ENCODE measurements at places on chromosomes 7 and 10.

DNA sequence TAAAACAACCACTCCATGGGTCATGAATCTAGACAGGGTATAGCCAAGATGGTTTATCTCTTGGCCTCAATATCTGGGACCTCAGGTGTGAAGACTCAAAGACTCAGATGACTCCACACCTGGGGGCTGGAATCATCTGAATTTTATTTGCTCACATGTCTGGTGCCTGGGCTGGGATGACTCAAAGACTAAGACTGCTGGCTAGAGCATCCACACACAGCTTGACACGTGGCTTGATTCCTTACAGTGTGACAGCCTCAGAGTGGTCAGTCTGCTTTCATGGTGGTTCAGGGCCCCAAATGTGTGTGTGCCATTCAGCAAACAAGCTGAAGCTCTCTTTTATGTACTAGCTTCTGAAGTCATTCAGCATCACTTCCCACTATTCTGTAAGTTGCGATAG, 333.7 kb downstream of the RNLS start:
- H3K36me3 ChIP-seq = no peaks in the 10 kb centered on the region
- no peaks in the 10 kb centered on the region for H3K27me3 ChIP-seq
- peaks cover 3% of the 10 kb centered on the region for H3K4me1 ChIP-seq

- no peaks in the 10 kb centered on the region for H3K27me3 ChIP-seq
- peaks cover 15% of the 10 kb centered on the region for H3K36me3 ChIP-seq
- H3K27ac ChIP-seq = no peak overlapping the region
- H3K4me1 ChIP-seq = no peaks in the 10 kb centered on the region
- no peak overlapping the region for H3K4me3 ChIP-seq
These were observed 21.4 kb upstream of the PRKAR1B start for GRCh38 chr7:748446-748845.

- peaks cover 21% of the 10 kb centered on the region for H3K36me3 ChIP-seq
- no peaks in the 10 kb centered on the region for H3K27me3 ChIP-seq
- no peak overlapping the region for H3K4me3 ChIP-seq
These were observed 48.4 kb downstream of the SEPTIN7 start for GRCh38 chr7:35849158-35849831.

GRCh38 chr7:101953248-101953819, 135.9 kb downstream of the CUX1 start:
- peak; percentile 92 for DNase-seq
- H3K27me3 ChIP-seq = no peaks in the 10 kb centered on the region
- peak overlapping the region; percentile 81 for H3K27ac ChIP-seq
- H3K4me3 ChIP-seq = no peak overlapping the region
- no peaks in the 10 kb centered on the region for H3K36me3 ChIP-seq

GRCh38 chr7:102836191-102836919, 76.4 kb upstream of the LRRC17 start:
- peak; percentile 95 for DNase-seq
- peaks cover 12% of the 10 kb centered on the region for H3K4me1 ChIP-seq
- H3K36me3 ChIP-seq = no peaks in the 10 kb centered on the region
